Stimulated activated CD8-positive, alpha-beta memory T cell treated with anti-CD3 and anti-CD28 coated beads, Interleukin-4, amount 100 ng/mL, for 1 hour (primary cell): ENCODE measurements at places on chromosomes 2 and 18.

DNA sequence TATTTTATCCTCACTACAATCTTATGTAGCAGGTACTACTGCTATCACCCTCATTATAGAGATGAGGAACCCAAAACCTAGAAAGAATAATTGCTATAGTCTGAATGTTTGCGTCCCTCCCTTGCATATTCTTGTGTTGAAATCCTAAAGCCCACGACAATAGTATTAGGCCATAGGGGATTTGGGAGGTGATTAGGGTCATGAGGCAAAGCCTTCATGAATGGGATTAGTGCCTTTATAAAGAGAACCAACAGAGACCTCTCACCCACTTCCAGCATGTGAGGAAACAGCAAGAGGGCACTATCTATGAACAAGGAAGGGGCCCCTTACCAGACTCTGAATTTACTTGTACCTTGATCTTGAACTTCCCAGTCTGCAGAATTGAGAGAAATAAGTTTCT, 500.3 kb upstream of the FAM98A start:
- DNase-seq, result no peak

DNA sequence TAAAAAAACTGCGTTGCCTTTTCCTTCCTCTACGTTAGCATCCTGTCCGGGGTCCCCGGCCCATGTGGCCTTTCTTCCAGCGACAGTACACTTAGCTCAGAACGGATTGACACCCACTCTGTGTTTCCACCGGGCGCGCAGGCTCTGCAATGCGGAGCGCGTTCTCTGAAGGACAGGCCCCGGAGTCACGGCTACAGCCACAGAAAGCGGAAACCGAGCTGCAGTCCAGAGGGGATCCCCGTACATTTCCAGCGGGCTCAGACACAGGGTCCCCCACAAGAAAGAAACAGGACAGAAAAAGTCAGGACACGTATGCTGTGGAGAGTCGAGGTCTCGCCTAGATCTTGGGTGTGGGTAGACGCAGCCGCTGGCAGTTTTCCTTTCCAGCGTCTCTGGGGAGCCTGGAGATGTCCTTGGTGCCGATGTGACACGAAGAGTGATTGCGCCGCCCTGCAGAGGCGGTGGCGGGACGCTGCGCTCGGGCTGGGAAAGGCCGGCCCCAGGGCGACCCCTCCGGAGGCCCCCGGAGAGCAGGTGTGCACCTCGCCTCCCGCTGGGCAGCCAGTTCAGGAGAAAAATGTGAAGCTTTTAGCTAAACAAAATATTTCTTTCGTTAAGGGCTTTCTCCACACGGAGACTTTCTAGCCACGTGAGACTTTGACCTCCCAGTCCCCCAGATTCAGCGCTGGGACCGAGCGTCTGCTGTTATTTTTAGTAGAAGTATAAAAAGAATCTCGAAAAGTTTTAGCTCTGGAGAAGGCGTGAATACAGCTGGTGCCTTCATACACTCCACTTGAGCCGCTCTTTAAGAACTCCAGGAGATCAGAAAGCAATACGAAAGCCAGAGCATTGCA, 1.3 kb upstream of the ACKR3 start:
- no peak for DNase-seq

GRCh38 chr2:64214281-64215115, 70.3 kb upstream of the PELI1 start:
- no peak for DNase-seq

- no peak for DNase-seq
These were observed 35.9 kb downstream of the KLF7 start for GRCh38 chr2:207129821-207130220.

DNA sequence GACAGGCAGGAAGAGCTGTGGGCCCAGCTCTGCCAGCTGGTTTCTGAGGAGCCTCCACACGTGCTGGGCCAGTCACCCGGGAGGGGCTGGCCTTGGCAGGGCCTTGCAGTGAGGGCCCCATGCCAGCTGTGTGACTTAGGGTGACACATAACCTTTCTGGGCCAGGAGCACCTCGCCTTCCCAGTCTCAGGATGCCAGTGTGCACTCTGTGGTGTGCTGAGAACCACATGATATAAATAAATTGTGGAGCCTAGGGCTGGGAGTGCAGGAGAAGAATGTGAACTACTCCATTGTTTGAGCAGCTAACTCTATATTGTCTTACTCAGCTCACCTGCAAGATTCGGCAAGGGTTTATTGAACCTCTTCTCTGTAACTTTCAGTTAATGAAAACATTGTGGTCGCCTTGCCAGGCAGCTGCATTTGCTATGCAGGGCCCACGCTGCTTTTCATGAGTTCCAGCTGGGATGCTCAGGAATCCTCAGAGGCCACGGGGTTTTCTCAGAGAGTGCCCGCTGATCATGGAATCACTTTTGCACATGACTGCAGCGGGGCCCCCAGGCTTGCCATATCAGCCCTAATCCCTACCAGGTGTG, 222.3 kb downstream of the SH3RF3 start:
- no peak for DNase-seq

- DNase-seq, result no peak
These were observed 115.6 kb downstream of the CACNB4 start for GRCh38 chr2:151983221-151983620.

- DNase-seq, result no peak
These were observed 124.0 kb upstream of the CAVIN2 start for GRCh38 chr2:191970867-191971266.

DNA sequence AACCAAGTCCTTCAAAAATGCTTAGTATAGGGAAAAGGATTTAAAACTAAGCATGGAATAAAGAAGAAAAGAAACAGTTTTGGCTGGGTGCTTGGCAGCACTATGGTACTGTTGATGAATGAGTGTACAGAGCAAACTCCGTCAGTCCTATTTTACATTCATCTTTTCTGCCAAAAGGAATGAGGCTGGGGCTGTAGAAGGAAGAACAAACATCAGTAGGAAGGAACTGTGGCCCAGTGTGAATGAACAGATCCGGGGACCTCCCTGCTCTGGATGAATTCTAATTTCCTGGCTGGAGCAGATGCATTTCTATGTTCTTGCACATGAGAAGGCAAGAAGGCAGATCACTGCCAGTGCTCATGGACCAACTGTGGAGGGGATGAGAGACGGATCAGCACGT, 474.0 kb upstream of the MEIS1 start:
- DNase-seq, result no peak
